Left ventricle myocardium superior (tissue), 1 donor: ENCODE measurements at places on chromosomes 6 and 20. TPM values are rescaled to one million over a fixed set of nuclear protein-coding genes. Genes with fewer than 3 reads are reported as not detected.

DNA sequence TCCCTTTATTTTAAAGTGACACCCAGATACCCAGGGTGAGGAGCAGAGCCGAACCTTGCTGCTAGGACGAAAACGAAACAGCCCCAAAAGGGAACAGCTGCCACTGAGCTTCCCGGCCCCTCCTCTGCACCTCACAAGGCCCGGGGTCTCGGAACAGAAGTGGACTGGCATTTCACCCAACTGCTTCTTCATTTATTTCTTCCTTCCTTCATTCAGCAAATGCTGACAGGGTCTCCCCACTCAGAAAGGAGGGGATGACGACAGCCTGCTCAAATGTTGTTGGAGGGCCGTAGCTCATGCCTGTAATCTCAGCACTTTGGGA lies 220.3 kb downstream of the PREX1 start:
- DNase-seq: no peak

DNA sequence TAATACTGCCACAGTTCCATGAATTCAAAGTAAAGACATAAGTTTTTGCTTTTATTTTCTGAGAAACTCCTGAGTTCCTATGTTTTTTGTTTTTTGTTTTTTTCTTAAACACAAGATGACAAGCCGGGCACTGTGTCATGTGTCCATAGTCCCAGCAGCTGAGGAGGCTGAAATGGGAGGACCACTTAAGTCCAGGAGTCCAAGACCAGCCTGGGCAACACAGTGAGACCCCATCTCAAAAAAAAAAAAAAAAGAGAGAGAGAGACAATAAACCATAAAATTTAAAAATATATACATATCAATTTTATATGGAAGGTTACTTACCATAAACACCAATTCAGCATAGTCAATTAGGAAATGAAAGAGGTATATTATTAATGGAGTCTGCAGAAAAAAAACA lies 31.9 kb downstream of the PIGU start:
- no peak for DNase-seq

The CST9L gene
- not detected for total RNA-seq

The GRM1 gene
- 1.3 TPM for total RNA-seq

- no peak for DNase-seq
These were observed 19.4 kb downstream of the ALDH8A1 start for GRCh38 chr6:134930463-134930862.

DNA sequence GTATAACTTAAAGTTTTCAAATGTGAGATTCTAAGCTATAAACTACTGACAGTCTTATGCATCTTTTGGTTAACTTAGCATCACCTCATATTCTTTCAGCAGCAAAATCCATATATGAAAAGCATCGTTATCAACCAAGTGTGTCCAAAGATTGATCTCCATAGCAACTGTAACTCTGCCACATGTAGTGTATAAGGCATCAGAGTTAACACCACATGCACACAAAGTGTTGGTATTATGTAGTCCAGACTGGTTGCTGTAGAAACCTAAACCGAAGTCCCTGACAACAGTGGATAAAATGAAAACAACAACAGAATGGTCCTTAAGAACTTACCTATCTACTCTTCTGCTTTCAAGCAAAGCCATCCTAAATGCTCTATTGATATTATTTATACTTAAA lies 39.6 kb downstream of the PDSS2 start:
- no peak for DNase-seq

- DNase-seq: no peak
These were observed 177.8 kb downstream of the VEGFA start for GRCh38 chr6:43947860-43948259.

DNA sequence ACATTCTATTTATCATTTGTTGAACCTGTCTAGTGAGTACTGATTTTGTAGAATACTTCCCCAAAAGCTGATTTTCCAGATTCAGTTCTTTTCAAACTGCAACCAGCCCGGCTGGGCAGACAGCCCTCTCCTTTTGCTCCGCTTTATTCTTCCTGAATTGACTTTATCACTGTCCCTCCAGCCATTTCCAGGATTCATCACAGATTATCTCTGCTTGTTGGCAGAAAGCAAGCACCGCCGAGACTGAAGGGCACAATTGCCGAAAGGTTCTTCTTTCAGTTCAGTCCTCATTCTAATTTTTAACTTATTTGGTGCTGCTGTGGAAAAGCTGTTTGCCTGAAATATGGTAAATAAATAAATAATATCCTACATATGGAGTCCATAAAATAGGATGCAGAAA lies 369.1 kb upstream of the FLRT3 start:
- DNase-seq: no peak

- DNase-seq: no peak
These were observed 608.0 kb upstream of the EPHA7 start for GRCh38 chr6:94027374-94027773.

GRCh38 chr6:41717392-41717736 lies 18.0 kb downstream of the TFEB start:
- no peak for DNase-seq

DNA sequence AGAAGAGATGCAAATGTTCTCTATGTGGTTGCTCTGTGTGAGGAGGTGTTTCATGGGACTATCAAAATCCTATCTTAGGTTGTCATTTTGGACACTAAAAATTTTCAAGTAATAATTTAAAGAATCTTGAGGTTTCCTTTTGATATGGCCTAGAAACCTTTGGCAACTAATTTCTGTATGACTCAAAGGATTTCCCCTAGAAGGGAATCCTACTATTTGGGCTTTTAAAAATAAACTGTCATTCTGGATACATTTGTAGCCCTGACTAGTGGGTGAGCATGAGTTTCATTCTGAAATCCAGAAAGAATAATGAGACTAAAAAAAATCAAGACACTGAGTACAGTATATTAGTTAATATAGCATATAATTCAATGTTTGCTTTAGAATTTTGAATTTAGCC lies 25.5 kb upstream of the RAB23 start:
- no peak for DNase-seq

GRCh38 chr20:24166412-24166811 lies 177.8 kb upstream of the GGTLC1 start:
- DNase-seq: no peak

DNA sequence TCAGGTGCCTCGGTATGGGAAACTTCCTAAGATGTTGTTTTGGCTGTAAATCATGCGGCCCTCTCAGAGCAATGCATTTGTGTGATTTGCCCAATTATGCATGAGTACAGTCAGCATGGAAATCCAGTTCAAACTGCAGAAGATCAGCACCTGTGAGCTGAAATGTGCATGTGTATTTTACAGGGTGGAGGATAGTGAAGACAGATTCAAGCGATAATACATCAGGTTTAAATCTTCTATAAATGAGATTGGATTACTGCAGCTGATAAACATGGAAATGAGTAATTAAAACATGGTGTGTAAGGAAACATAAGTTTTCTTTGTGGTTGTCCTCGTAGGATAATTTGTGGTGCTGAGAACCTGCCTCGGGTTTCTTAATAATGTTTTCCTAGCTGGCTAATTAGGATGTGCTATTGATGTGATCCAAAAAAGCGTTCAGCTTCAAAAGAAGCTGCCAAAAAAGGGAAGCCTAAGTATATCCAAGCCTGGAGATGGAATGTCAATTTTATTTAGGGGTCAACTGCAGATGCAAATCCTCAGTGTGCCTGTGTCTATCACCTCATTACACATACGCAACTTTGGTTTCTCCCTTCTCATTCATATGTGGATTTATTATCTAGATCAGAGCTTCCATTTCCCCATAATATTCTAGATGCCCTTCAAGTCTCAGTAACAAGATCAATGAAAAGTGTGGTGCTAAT lies 117.1 kb upstream of the CCDC28A start:
- DNase-seq: no peak

DNA sequence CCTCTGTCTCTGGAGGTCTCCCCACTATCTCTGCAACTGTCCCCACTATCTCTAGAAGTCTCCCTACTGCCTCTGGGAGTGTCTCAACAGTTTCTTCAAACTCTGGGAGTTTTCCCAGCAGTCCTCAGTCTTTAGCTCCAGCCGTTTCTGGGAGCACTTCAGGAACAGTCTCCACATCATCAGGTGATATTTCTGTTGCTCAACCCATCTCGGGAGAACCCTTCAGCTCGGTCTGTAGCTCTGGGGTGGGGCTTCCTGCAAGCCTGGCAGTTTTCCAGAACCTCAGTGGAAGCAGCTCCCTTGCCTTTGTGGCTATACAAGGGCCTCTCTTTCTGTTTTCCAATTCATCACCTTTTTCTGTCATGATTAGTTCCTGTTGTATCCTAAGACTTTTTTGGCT lies 3.0 kb upstream of the SFTA2 start:
- no peak for DNase-seq

The EDN3 gene
- not detected for total RNA-seq

The ADGB gene
- total RNA-seq: not detected

DNA sequence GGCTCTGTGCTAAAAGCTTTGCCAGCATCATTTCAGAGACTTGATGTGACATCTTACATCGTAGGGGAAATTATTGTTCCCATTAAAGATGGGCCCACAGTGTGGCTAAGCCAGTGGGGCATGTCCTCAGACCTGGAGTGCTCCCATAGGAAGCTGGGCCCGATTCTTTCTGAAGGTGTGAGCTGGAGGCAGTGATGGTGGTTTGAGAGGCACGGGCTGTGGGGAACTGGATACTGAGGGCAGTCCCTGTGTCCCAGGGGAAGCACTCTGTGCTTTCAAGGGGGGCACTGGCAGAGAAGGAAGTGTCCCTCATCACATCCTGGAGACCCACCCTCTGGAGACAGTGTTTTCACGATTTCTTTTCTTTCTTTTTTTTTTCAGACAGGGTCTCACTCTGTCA lies 8.6 kb upstream of the FAM110A start:
- no peak for DNase-seq

- no peak for DNase-seq
These were observed 251.5 kb upstream of the TCF21 start for GRCh38 chr6:133637436-133637835.

DNA sequence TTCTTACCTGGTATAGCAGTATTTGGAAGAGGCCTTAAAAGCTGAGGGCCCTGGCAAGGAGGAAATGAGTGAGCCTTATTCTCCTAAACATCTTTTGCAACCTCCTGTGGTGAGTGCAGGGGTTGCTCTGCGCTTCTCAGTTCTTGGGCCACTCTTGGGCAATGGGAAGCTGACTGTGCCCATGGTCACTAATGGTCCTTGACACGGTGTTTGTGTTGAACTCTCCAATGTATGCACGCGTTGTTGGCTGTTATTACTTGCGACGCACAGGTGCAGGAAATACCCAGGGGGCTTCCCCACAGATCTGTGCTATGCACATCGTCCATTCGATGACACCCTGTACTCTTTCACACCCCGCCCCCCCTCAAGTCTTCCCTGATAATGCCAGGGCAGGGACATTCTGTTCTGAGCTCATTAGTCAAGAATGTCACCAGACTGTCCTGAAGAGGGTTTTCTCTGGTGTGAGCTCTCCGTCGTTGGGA lies 79.7 kb downstream of the EDN1 start:
- DNase-seq: no peak

The GINS1 gene
- total RNA-seq: 0.94 TPM

DNA sequence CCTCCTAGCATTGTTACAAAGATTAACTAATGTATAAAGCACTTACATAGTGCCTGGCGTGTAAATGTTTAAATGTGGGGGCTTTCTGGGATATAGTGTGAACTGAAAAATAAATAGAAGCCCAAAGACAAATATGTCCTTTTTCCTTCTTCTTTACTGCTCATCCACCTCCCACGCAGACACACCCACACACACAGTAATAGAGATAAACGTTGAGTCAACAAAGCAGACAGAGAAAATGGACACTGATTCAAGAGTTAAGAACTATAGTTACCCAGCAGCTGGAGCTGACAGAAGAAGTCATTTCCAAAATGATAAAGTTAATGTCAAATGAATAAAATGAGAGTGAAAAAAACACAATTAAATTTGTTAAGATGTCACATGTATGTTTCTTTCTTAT lies 68.3 kb downstream of the FHL5 start:
- no peak for DNase-seq

GRCh38 chr6:138869398-138869797 lies 73.5 kb downstream of the ECT2L start:
- peak; percentile 73 for DNase-seq

The GSTA2 gene
- not detected for total RNA-seq

GRCh38 chr20:20493701-20494100 lies 125.8 kb downstream of the INSM1 start:
- no peak for DNase-seq

The SEMG1 gene
- total RNA-seq: not detected

DNA sequence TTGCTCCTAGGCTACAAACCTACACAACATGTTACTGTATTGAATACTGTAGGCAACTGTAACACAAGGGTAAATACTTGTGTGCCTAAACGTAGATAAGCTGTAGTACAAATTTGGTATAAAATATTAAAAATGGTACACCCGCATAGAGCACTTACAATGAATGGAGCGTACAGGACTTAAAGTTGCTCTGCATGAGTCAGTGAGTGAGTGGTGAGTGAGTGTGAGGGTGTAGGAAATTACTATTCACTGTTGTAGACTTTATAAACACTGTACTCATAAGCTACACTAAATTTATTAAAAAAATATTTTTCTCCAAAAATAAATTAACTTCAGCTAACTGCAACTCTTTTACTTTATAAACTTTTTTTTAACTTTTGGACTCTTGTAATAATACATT lies 391.6 kb downstream of the ADGRB3 start:
- DNase-seq: no peak

The SEL1L2 gene
- 0.40 TPM for total RNA-seq

DNA sequence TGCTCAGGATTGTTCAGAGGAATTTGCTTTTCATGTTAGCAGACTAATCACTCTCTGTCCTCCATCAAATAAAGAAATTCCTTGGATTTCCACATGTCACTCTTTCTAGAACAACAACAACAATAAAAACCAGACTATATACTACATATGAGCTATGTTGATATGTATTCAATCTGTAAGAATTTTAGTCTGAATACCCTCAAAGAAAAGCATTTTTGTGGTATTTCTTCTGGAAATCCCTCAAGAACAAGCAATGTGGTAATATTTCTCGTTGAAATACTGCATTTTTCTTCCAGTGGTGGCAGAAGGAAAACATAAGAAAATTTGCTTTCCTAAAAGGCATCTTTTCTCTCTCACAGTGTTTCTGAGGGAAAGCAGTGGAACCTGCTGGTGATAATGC lies 312.6 kb upstream of the RSPO3 start:
- DNase-seq: no peak

The SLC24A3 gene
- total RNA-seq: 0.62 TPM

The NKX2-4 gene
- not detected for total RNA-seq

DNA sequence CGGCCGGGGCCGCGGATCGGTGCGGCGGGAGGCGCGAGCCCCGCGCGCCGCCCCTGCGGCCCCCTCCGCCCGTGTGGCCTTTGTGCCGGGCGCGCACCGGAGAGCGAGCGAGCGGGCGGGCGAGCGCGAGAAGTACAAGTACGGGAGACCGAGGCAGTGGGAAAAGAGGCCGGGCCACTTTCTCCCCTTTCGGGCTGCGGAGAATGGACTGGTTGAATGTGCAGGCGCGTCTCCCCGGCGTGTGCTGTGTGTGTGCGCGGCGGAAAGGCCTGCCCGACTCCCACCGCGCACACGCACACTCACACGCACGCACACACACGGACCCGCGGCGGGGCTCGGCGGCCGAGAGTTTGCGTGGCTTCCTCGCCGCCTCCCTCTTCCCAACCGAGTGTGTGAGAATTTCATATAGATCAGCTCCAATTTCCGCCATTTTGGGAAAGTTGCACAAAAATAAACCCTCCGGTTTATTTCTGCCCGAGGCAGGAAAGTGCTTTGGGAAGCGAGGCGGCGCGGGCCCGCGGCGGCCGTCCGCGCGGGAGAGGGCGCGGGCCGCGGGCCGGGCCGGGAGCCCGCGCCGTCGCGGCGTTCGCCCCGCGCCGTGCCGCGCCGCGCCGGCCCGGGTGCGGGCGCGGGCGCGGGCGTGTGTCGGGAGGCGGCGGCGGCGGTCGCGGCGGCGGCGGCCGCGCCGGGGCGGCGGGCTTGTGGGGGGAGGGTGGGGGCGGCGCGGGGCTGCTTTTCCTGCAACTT lies 1.1 kb downstream of the L3MBTL3 start:
- peak; percentile 46 for DNase-seq

The TRIM15 gene
- not detected for total RNA-seq
